Muscle of leg (tissue), 16 donors: ENCODE measurements at places on chromosomes 7 and 10. TPM values are rescaled to one million over a fixed set of nuclear protein-coding genes. Genes with fewer than 3 reads are reported as not detected.

GRCh38 chr10:78954689-78955088, 114.1 kb upstream of the ZMIZ1 start:
- H3K27ac ChIP-seq: no peak overlapping the region
- no peaks in the 10 kb centered on the region for H3K36me3 ChIP-seq
- no peak overlapping the region for H3K4me3 ChIP-seq
- H3K4me1 ChIP-seq: peaks cover 48% of the 10 kb centered on the region
- DNase-seq: no peak

Gene ELN
- total RNA-seq: 142 TPM

- peaks cover 5% of the 10 kb centered on the region for H3K36me3 ChIP-seq
- H3K27me3 ChIP-seq: no peaks in the 10 kb centered on the region
- no peak overlapping the region for H3K4me3 ChIP-seq
- H3K4me1 ChIP-seq: no peaks in the 10 kb centered on the region
- no peak for DNase-seq
These were observed 192.9 kb upstream of the SH2B2 start for GRCh38 chr7:102093599-102094315.

GRCh38 chr10:116769791-116770190, 27.4 kb upstream of the HSPA12A start:
- no peaks in the 10 kb centered on the region for H3K36me3 ChIP-seq
- H3K27ac ChIP-seq: no peak overlapping the region
- no peak overlapping the region for H3K4me3 ChIP-seq
- H3K27me3 ChIP-seq: peaks cover 3% of the 10 kb centered on the region

- H3K4me3 ChIP-seq: no peak overlapping the region
- no peaks in the 10 kb centered on the region for H3K4me1 ChIP-seq
- H3K27me3 ChIP-seq: no peaks in the 10 kb centered on the region
- no peak for DNase-seq
- H3K27ac ChIP-seq: no peak overlapping the region
These were observed 422.4 kb upstream of the STEAP1 start for GRCh38 chr7:89731751-89732445.

DNA sequence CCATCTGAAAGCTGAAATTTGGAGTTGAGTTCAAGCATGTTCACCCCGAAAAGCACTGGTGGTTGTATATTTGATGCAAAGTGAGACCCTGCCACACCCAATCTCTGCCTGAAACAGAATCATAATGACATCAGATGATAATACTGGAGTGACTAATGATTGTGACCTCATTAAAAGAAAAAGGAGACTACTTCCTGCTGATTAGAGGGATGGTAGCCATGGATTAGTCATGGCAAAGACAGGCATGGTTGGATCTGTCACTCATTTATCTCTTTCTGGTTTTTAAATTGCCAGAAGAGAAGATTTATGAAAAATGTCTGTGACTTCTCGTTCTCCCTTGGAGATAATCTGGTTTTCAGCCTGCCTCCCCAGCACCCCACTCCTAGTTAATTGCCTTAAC, 101.2 kb downstream of the BAMBI start:
- H3K27ac ChIP-seq: no peak overlapping the region
- no peaks in the 10 kb centered on the region for H3K27me3 ChIP-seq
- no peaks in the 10 kb centered on the region for H3K4me1 ChIP-seq

DNA sequence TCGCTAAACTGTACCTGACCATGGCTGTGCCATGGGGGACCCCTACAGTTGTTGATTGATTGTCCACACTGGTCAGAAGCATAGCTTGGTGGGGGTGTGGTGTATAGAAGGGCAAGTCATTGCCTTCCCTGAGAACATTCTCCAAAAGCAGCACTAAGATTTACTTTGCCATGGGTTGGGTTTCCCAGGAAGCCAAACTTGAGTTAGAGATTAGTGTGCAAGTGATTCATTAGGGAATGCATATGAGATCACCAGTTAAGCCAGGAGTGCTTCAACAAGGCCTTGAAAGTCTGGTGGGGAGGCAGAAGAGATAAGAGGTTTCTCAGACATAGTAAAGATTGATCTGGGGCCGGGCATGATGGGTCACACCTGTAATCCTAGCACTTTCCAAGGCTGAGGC, 21.4 kb upstream of the TPST1 start:
- peaks cover 3% of the 10 kb centered on the region for H3K4me1 ChIP-seq
- H3K27ac ChIP-seq: no peak overlapping the region
- H3K36me3 ChIP-seq: no peaks in the 10 kb centered on the region
- no peaks in the 10 kb centered on the region for H3K27me3 ChIP-seq

GRCh38 chr10:88500656-88501055, 82.5 kb downstream of the RNLS start:
- H3K4me1 ChIP-seq: no peaks in the 10 kb centered on the region
- no peaks in the 10 kb centered on the region for H3K27me3 ChIP-seq
- H3K4me3 ChIP-seq: no peak overlapping the region
- no peak overlapping the region for H3K27ac ChIP-seq

DNA sequence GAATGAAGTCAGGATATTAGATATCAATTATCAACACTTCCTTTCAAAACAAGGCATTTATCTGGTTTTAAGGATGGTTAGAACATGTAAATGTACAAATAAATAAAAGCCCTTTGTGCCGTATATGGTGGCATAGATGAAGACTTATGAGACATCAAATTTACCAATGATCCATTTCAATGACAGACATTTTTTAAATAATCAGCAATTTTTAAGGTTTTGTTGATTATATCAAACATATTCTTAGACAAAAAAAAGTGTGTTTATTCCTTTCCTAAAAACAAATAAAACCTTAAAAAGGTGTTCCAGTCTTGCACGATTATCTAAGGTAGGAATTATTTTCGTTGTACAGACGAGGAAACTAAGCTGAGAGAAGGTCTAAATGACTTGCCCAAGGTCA, 13.8 kb downstream of the APBB1IP start:
- no peak for DNase-seq
- no peaks in the 10 kb centered on the region for H3K27me3 ChIP-seq
- no peaks in the 10 kb centered on the region for H3K36me3 ChIP-seq
- H3K4me1 ChIP-seq: no peaks in the 10 kb centered on the region
